ENCODE measurements at places on chromosomes 4 and X.

DNA sequence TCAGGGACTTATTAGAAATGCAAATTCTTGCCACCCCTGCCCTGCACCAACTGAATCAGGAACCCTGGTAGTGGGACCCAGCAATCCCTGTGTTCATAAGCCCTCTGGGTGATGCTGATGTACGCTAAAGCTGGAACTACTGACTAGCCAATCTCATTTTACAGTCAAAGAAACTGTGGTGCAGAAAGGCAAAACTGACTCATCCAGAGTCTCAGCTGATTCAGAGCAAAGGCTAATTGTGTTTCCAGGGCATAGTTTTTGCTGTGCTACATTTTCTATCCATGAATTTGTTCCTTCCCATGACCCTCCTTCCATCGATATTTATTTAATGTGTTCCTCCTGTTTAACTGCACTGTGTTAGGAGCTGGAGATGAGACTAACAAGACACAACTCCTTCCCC is 207.5 kb downstream of the REPS2 start:
- DNase-seq: peak; percentile 71

- DNase-seq: peak; percentile 16
Observed at GRCh38 chrX:1751781-1752180, 136.9 kb downstream of the ASMT start.

DNA sequence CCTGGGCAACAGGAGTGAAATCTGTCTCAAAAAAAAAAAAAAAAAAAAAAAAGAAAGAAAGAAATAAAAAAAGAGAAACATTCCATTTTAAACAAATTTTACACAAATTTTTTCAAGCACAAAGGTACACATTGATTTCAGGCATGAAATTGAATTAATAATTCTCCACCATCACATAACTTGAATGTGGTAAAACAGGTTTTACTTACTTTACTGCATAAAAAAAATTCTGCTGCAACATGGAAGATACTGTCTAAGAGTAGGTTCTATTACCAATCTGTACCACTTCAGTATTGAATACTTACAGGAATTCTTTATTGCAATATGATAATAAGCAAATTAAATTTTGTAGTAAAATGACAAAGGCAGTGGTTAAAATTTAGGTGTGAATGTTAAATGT is 271.6 kb upstream of the ARSJ start:
- DNase-seq: no peak

GRCh38 chr4:58587856-58588255 is 1477.7 kb upstream of the IGFBP7 start:
- DNase-seq: no peak

- DNase-seq: no peak
Observed at GRCh38 chrX:114797494-114797893, 213.6 kb downstream of the HTR2C start.

DNA sequence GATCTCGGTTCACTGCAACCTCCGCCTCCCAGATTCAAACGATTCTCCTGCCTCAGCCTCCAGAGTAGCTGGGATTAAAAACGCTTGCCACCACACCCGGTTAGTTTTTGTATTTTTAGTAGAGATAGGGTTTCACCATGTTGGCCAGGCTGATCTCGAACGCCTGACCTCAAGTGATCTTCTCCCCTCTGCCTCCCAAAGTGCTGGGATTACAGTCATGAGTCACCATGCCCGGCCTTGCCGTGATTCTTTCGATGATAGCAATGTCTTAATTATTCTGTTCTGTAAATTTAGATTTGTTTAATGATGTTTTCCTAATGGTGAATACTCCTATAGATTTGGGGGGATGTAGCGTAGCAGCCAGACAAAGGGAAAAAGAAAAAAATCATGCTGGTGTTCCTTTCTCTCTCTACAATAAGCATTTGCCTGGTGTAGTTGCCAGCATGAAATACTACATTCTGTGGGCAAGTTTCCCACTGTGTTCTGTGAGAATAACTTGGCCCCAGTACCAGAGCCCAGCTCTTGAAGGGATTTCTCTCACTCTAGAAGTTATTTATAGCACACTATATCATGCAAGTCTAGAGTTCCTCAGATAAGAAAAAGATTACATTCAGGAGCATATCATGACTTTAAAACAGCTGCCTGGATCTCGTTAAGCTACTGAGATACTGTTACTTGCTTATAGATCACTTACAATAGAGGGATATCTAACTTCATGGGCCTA is 15.4 kb downstream of the NIPAL1 start:
- peak; percentile 50 for DNase-seq

DNA sequence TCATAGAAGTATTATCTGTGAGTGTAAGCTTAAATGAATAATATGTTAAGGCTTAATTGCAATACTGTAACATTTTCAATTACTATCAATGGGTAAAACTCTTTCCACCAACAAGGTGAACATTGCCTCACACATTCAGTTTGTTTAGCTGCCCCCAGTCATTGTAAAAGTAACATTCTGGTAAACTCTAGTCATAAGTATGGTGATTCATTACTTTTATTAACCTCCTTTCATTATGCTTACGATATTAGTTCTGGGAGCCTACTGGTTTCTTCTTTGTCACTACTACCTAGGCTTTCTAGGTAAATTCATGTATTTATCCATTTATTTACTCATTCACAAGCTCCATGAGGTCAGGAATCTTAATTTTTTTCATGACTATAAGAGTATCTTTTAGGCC is 412.8 kb upstream of the SLIT2 start:
- DNase-seq: no peak

GRCh38 chr4:16155528-16156169 is 70.6 kb downstream of the TAPT1 start:
- no peak for DNase-seq

DNA sequence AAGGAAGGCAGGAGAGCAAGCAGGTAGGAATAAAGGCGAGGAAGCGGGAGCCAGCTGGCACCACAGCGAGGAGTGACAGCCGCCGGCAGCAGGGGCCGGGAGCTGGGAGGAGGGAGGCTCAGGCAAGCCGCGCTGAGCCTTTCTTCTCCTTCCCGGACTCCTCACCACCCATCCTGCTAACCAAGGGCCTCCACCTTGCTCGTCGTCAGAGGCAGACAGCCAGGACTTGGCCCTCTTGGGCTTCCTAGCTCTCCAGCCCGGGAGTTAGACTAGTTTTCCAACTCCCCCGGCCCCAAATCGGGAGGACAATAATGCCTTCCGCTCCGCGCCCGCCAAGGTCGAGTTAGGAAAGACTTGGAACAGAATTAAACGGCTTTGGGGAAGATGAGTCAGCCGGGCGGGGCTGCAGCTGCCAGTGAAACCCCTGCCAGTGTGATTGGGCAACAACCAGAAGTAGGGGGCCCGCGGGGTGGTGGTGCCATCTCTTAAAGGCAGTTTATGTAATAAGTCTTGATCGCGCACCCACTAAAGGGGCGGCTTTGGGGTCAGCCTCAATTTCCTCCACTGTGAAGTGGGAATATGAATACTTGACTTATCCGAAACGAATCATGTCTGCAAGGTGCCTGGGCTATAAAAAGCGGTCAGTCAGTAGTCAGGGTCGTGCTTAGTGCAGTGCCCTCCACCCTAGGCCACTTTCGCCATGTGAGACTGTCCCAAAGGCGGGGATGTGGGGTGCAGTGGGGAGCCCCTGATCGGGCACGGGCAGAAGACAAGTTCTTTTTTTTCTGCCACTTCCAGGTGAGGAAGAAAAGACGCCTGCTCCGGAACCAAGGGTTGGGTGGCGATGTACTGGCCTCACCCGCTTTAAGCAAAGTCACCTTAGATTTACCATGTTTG is 6.7 kb upstream of the HSD17B10 start:
- peak; percentile 34 for DNase-seq

DNA sequence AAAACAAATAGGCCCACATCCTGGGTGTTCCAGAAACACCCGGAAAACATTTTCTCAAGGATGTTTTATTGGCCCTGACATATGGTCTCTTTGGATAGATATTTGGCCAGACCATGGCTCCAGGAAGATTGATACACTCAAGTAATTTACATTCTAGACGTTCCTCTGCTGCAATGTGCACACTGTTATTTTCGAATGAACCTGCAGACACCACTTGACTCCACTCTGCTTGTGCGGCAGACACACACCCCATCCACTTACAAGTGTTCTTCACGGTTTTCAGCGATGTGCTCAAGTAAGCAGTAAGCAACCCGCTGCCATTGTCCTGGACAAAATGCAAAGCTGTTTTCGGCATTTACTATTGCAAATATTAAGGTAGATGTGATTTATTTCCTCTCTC is 12.0 kb upstream of the GPM6A start:
- DNase-seq: no peak

- DNase-seq: no peak
Observed at GRCh38 chr4:165191814-165192499, 15.4 kb upstream of the KLHL2 start.

DNA sequence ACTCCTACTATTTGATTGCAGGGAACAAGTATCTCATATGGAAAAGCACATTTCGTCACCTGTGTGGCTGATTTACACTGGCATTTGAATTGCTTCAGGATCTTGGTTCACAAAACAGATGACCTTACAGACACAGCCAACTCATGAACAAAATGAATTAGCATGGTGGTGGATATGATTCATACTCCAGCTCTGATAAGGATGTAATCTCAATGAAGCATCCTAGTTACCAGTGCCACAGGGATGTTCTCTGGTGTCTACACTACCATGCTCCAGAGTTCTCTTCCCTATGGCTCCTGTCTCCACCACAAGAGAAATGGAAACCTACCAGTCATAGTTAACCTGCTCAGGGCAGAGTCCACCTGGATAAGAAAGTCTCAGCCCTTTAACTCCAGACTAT is 40.7 kb downstream of the TEC start:
- DNase-seq: no peak

- DNase-seq: no peak
Observed at GRCh38 chr4:74152836-74153235, 5.1 kb upstream of the MTHFD2L start.

GRCh38 chr4:128454281-128454871 is 166.8 kb upstream of the PGRMC2 start:
- DNase-seq: peak; percentile 88

DNA sequence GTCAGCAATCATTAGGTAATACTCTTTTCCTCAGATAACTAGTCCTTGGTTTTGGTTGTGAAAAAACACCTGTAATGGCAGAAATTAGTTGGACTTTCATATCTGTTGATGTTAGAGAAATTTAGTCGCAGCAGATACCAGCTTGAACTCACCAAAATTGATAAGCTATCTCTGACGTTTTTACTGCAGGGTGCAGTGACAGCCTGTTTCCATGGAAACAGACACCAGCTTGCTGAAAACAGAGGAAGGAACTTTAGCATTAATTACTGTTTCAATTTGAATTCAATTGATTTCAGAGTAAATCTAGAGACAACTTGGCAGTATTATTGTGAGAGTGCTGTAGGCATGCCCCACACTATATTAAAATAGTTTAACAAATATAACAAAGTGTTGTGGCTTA is 246.5 kb downstream of the PPP1R2C start:
- DNase-seq: no peak

GRCh38 chr4:88130003-88130402 is 28.4 kb downstream of the ABCG2 start:
- no peak for DNase-seq

- DNase-seq: no peak
Observed at GRCh38 chr4:45385306-45385705, 659.0 kb upstream of the GNPDA2 start.

- DNase-seq: no peak
Observed at GRCh38 chr4:43224559-43224958, 332.0 kb downstream of the GRXCR1 start.

- DNase-seq: no peak
Observed at GRCh38 chrX:102154900-102155805, 624 bp downstream of the BEX5 start.

- DNase-seq: no peak
Observed at GRCh38 chr4:16067515-16067914, 16.3 kb downstream of the PROM1 start.

- no peak for DNase-seq
Observed at GRCh38 chrX:11282043-11282442, 11.2 kb upstream of the AMELX start.

- peak; percentile 97 for DNase-seq
Observed at GRCh38 chr4:39565878-39566600, 38.8 kb upstream of the UGDH start.

DNA sequence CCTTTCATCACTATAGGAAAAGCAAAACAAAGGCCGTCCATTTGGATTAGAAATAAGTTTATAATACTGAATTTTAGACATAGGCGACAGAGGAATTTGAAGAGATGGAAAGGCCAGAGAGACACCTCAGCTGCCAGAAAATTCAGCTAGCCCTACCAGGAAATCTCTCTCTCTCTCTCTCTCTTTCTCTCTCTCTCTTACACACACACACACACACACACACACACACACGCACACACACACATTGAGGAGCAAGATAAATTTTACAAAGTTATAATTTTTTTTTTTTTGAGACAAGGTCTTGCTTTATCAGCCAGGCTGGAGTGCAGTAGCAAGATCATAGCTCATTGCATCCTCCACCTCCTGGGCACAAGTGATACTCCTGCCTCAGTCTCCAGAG is 1.4 kb downstream of the XK start:
- no peak for DNase-seq

DNA sequence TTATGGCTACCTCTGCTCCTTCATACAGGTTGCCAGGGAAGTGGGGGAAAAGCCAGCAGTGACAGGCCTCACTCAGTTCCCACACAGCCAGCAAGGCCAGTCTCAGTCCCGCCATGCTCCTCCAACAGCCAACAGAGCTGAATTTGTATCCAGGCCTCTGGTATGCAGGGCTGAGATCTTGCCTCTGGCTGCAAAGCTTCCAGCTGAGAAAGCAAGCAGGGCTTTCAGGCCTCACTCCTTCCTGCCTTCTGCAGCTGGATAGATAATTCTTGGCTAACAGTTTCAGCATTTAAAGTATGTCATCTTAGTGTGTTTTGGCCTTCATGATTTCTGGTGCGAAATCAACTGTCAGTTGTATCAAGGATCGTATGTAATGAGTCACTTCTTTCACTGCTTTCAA is 103.6 kb downstream of the GNL3L start:
- peak; percentile 54 for DNase-seq

- no peak for DNase-seq
Observed at GRCh38 chr4:3427134-3427476, 14.7 kb upstream of the HGFAC start.

- no peak for DNase-seq
Observed at GRCh38 chr4:78640714-78641113, 89.1 kb downstream of the ANXA3 start.

DNA sequence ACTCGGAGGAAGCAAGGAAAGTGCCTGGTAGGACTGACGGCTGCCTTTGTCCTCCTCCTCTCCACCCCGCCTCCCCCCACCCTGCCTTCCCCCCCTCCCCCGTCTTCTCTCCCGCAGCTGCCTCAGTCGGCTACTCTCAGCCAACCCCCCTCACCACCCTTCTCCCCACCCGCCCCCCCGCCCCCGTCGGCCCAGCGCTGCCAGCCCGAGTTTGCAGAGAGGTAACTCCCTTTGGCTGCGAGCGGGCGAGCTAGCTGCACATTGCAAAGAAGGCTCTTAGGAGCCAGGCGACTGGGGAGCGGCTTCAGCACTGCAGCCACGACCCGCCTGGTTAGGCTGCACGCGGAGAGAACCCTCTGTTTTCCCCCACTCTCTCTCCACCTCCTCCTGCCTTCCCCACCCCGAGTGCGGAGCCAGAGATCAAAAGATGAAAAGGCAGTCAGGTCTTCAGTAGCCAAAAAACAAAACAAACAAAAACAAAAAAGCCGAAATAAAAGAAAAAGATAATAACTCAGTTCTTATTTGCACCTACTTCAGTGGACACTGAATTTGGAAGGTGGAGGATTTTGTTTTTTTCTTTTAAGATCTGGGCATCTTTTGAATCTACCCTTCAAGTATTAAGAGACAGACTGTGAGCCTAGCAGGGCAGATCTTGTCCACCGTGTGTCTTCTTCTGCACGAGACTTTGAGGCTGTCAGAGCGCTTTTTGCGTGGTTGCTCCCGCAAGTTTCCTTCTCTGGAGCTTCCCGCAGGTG is 637 bp downstream of the AR start:
- DNase-seq: peak; percentile 19

Data from fibroblast of skin of back (primary cell).